SK-N-SH (cell line): ENCODE measurements at places on chromosomes 6 and 20. TPM values are rescaled to one million over a fixed set of nuclear protein-coding genes. Genes with fewer than 3 reads are reported as not detected.

- no peak for DNase-seq
These were observed 37.2 kb downstream of the HM13 start for GRCh38 chr20:31551163-31552081.

GRCh38 chr20:37528446-37529213, 954 bp upstream of the BLCAP start:
- DNase-seq = no peak

DNA sequence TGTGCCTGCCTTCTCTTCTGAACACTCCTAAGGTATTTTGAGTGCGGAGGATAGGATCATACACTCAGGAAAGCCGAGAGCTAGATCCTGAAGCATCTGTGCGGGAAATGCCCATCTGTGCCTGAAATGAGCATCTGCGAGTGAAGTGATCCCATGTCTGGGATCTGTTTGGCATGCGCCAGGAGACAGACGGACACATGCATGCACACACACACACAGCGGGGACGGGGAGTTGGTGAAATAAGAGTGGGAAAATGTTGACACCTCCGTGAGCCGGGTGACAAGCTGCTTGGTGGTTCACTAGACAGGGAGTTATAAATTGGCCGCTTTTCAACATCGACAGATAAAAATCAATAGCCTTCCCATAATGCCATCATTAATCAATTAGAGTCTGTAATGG, 13.8 kb downstream of the SYNJ2 start:
- no peak for DNase-seq

Gene CCDC28A
- polyA plus RNA-seq = 11.4 and 13.4 TPM in 2 replicates

Gene CHRNA4
- not detected in 2 replicates for polyA plus RNA-seq
